ENCODE measurements at places on chromosomes 7 and 10. TPM values are rescaled to one million over a fixed set of nuclear protein-coding genes. Genes with fewer than 3 reads are reported as not detected.

DNA sequence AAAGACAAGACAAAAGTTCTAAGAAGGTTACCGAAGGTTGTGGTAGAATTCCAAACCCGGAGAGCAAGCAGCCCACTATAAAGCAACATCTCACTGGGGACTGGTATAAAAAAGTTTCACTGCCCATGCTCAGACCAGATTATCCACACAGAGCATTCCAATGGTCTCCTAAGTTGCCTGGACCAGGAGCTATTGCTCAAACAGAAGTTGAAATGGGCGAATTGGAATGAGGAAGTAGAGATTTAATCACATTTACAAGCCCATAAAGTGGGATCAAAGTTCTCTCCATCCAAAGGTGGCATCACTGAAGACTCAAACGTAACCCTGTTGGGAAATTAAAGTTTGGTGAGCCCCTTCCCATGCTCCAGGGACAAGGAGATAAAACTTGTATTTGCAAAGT is 19.8 kb downstream of the OR2F1 start:
- no peaks in the 10 kb centered on the region for H3K36me3 ChIP-seq
- H3K4me1 ChIP-seq: no peaks in the 10 kb centered on the region
- H3K27ac ChIP-seq: no peak overlapping the region
- no peaks in the 10 kb centered on the region for H3K27me3 ChIP-seq
- DNase-seq: no peak

- H3K36me3 ChIP-seq: no peaks in the 10 kb centered on the region
- peaks cover 27% of the 10 kb centered on the region for H3K27me3 ChIP-seq
- no peaks in the 10 kb centered on the region for H3K4me1 ChIP-seq
- H3K27ac ChIP-seq: no peak overlapping the region
- no peak overlapping the region for H3K4me3 ChIP-seq
Measured at GRCh38 chr7:155466814-155467733, 9.1 kb downstream of the EN2 start.

DNA sequence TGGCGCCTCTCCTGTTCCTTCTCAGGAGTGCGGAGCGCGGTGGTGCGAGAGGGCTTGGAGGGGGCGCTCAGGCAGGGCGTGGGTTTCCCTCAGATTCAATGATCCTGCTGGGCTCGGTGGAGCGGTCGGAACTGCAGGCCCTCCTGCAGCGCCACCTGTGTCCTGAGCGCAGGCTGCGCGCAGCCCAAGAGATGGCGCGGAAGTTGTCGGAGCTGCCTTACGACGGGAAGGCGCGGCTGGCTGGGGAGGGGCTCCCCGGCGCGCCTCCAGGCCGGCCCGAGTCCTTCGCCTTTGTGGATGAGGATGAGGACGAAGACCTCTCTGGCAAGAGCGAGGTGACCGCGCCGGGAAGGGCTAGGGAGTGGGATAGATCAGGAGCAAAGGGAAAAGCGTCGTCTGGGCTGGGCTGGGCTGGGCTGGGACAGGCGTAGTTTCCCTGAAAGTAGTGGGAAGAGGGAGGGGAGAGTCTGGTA is 17.0 kb downstream of the FAM131B start:
- no peaks in the 10 kb centered on the region for H3K27me3 ChIP-seq
- H3K4me1 ChIP-seq: peaks cover 5% of the 10 kb centered on the region
- no peaks in the 10 kb centered on the region for H3K36me3 ChIP-seq
- DNase-seq: no peak
- H3K27ac ChIP-seq: no peak overlapping the region
- H3K4me3 ChIP-seq: peak overlapping the region; percentile 35

- no peak overlapping the region for H3K4me3 ChIP-seq
- H3K36me3 ChIP-seq: no peaks in the 10 kb centered on the region
- DNase-seq: no peak
- no peaks in the 10 kb centered on the region for H3K4me1 ChIP-seq
- no peaks in the 10 kb centered on the region for H3K27me3 ChIP-seq
- H3K27ac ChIP-seq: no peak overlapping the region
Measured at GRCh38 chr7:157528785-157529341, 192.1 kb downstream of the DNAJB6 start.

DNA sequence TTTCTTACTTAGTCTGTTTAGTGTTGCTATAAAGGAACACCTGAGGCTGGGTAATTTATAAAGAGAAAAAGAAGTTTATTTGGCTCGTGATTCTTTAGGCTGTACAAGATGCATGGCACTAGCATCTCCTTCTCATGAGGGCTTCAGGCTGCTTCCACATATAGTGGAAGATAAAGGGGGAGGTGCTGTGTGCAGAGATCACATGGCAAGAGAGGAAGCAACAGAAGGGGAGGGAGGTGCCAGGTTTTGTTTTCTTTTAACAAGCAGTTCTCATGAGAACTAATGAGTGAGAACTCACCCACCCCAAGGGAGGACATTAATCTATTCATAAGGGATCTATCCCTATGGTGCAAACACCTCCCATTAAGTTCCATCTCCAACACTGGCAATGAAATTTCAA is 17.3 kb downstream of the CYP2E1 start:
- no peak overlapping the region for H3K4me3 ChIP-seq
- H3K4me1 ChIP-seq: no peaks in the 10 kb centered on the region

- peak overlapping the region; percentile 100 for H3K27ac ChIP-seq
- peaks cover 5% of the 10 kb centered on the region for H3K36me3 ChIP-seq
- DNase-seq: peak; percentile 81
- H3K27me3 ChIP-seq: no peaks in the 10 kb centered on the region
Measured at GRCh38 chr10:70405037-70405824, 1.3 kb downstream of the EIF4EBP2 start.

- H3K36me3 ChIP-seq: no peaks in the 10 kb centered on the region
- H3K27me3 ChIP-seq: no peaks in the 10 kb centered on the region
- H3K27ac ChIP-seq: peak overlapping the region; percentile 12
- H3K4me1 ChIP-seq: peaks cover 27% of the 10 kb centered on the region
- no peak overlapping the region for H3K4me3 ChIP-seq
Measured at GRCh38 chr7:47553309-47553708, 28.6 kb downstream of the TNS3 start.

- H3K4me3 ChIP-seq: no peak overlapping the region
- H3K27ac ChIP-seq: no peak overlapping the region
Measured at GRCh38 chr7:100132697-100133151, 6.0 kb downstream of the MBLAC1 start.

DNA sequence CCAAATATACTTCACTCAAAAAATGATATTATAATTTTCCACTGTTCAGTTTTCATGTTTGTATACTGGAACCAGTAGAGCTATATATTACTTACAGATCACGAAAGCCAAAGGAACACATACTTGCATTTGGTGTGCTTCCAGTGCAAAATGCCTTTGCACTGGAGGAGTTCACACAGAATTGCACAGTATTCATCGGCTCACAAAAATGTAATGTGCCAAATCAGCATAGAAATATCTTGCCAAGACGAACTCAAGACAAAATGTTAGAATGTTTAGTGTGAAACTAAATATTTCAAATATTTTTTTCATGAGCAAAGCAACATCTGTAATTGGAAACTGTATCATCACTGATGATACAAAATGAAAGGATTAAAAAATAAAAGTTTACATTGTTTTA is 646.2 kb upstream of the SEMA3D start:
- H3K27me3 ChIP-seq: no peaks in the 10 kb centered on the region
- DNase-seq: no peak
- H3K4me3 ChIP-seq: no peak overlapping the region
- no peaks in the 10 kb centered on the region for H3K4me1 ChIP-seq
- no peak overlapping the region for H3K27ac ChIP-seq

- H3K36me3 ChIP-seq: no peaks in the 10 kb centered on the region
- H3K27ac ChIP-seq: no peak overlapping the region
- H3K4me3 ChIP-seq: no peak overlapping the region
- no peaks in the 10 kb centered on the region for H3K27me3 ChIP-seq
Measured at GRCh38 chr7:137636376-137636775, 210.4 kb downstream of the DGKI start.

GRCh38 chr10:132140167-132140925 is 46.4 kb upstream of the DPYSL4 start:
- no peaks in the 10 kb centered on the region for H3K27me3 ChIP-seq
- no peak for DNase-seq
- H3K27ac ChIP-seq: no peak overlapping the region
- no peaks in the 10 kb centered on the region for H3K36me3 ChIP-seq

- DNase-seq: no peak
- H3K36me3 ChIP-seq: no peaks in the 10 kb centered on the region
- no peaks in the 10 kb centered on the region for H3K4me1 ChIP-seq
- H3K4me3 ChIP-seq: peak overlapping the region; percentile 31
Measured at GRCh38 chr7:135980665-135981180, 3.6 kb upstream of the MTPN start.

DNA sequence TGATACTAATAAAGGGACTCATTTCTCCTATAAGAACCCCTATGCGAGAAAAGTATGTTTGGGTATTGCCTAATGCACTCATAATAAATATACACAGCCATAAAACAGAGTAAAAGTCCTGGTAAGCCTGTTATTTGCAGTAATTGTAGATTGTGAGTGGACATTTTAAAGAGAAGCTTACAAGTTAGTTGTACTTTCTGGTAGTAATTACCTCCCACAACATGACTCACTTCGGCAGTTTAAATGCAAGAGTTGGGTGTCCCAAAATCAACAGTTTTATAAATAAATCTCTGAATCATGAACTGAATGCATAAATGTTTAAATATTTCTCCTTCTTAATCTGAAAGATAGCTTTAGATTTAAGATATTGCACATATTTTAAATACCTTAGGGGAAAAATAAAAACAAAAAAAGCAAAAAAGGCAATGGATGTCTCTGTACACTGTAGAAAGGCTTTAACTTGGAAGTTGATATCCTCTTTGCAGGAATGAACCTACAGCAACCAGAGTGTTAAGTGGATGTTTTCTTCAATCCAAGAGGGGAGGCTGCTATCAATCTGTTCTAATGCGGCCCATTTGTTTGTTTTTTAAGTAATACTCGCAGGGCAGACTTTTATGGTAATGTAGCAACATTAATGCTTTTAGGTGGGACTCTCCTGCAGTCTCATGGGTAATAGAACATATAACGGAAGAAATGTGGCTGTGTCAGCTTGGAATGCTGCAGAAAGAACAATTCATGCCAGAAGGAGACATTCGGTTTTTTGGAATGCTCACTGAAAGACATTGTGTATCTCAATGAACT is 57.3 kb upstream of the ZEB1 start:
- H3K27ac ChIP-seq: peak overlapping the region; percentile 71
- H3K4me1 ChIP-seq: no peaks in the 10 kb centered on the region
- no peaks in the 10 kb centered on the region for H3K36me3 ChIP-seq
- H3K4me3 ChIP-seq: peak overlapping the region; percentile 41
- no peak for DNase-seq

GRCh38 chr10:102269017-102269416 is 23.7 kb downstream of the GBF1 start:
- no peaks in the 10 kb centered on the region for H3K27me3 ChIP-seq
- no peak overlapping the region for H3K27ac ChIP-seq
- DNase-seq: no peak

Gene ADAP1
- total RNA-seq: 44.5 TPM

Gene UPK3BL2
- 43.5 TPM for total RNA-seq

Gene RAB18
- total RNA-seq: 8.3 TPM

Gene SPDYE8
- total RNA-seq: not detected

Gene STN1
- total RNA-seq: 24.5 TPM
